ENCODE measurements at places on chromosomes 1 and 21. TPM values are rescaled to one million over a fixed set of nuclear protein-coding genes. Genes with fewer than 3 reads are reported as not detected.

SH2D1B gene
- not detected for total RNA-seq

MXRA8 gene
- total RNA-seq = 249 TPM

SH3BGRL3 gene
- 18.1 TPM for total RNA-seq

TPTE gene
- total RNA-seq = 0.43 TPM

KLHDC8A gene
- not detected for total RNA-seq

CITED4 gene
- 1.7 TPM for total RNA-seq

C1orf185 gene
- not detected for total RNA-seq

CXADR gene
- total RNA-seq = 0.32 TPM

ELAPOR1 gene
- 0.64 TPM for total RNA-seq

FALEC gene
- total RNA-seq = 1.3 TPM

PLD5 gene
- total RNA-seq = not detected
